ENCODE measurements at places on chromosomes 16 and 17. TPM values are rescaled to one million over a fixed set of nuclear protein-coding genes. Genes with fewer than 3 reads are reported as not detected.

USB1 gene
- 32.0 TPM for total RNA-seq

C16orf74 gene
- total RNA-seq, result 26.5 TPM

KRT13 gene
- total RNA-seq, result 0.55 TPM

KIF2B gene
- not detected for total RNA-seq

CTRL gene
- total RNA-seq, result 0.33 TPM

OR1D2 gene
- not detected for total RNA-seq

CASKIN1 gene
- total RNA-seq, result 0.33 TPM

ALDH3A1 gene
- not detected for total RNA-seq

CA7 gene
- total RNA-seq, result not detected

ATP2C2 gene
- 0.12 TPM for total RNA-seq

AOC2 gene
- 0.75 TPM for total RNA-seq

MYCBPAP gene
- total RNA-seq, result 2.0 TPM

CTF1 gene
- 3.0 TPM for total RNA-seq

HOXB9 gene
- total RNA-seq, result not detected

AIPL1 gene
- total RNA-seq, result not detected

OTOP3 gene
- total RNA-seq, result not detected

KRTAP16-1 gene
- total RNA-seq, result not detected

DRC3 gene
- 0.55 TPM for total RNA-seq

GRIN2A gene
- 2.1 TPM for total RNA-seq

FNDC8 gene
- total RNA-seq, result not detected

TAT gene
- total RNA-seq, result not detected

LITAFD gene
- not detected for total RNA-seq

PIMREG gene
- 52.6 TPM for total RNA-seq

SLC5A2 gene
- under 0.01 TPM for total RNA-seq

RRAD gene
- total RNA-seq, result 8.0 TPM

CCL11 gene
- total RNA-seq, result 0.12 TPM

GP2 gene
- not detected for total RNA-seq

KRTAP1-5 gene
- total RNA-seq, result 54.1 TPM

KRT34 gene
- 133 TPM for total RNA-seq

CCT6B gene
- 1.2 TPM for total RNA-seq

SULT1A2 gene
- under 0.01 TPM for total RNA-seq

CCDC200 gene
- total RNA-seq, result not detected

GCGR gene
- total RNA-seq, result not detected

ASGR1 gene
- 1.3 TPM for total RNA-seq

TP53 gene
- total RNA-seq, result 23.9 TPM

PRSS53 gene
- total RNA-seq, result 2.7 TPM

PNMT gene
- 0.22 TPM for total RNA-seq

ARHGDIG gene
- total RNA-seq, result 0.12 TPM

CDK5R1 gene
- 1.00 TPM for total RNA-seq

UTS2R gene
- total RNA-seq, result not detected

All from uterine smooth muscle cell (primary cell).